ENCODE measurements at places on chromosomes 3 and 15. TPM values are rescaled to one million over a fixed set of nuclear protein-coding genes. Genes with fewer than 3 reads are reported as not detected.

DNA sequence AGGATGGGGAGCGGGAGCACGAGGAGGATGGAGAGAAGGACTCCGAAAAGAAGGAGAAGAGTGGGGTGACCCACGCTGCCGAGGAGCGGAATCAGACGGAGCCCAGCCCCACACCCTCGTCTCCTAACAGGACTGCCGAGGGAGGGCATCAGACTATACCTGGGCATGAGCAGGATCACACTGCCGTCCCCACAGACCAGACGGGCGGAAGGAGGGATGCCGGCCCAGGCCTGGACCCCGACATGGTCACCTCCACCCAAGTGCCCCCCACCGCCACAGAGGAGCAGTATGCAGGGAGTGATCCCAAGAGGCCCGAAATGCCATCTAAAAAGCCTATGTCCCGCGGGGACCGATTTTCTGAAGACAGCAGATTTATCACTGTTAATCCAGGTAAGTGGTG is 169.8 kb downstream of the FEZF2 start:
- no peak for DNase-seq

GRCh38 chr15:61889706-61890105 is 170.5 kb downstream of the VPS13C start:
- DNase-seq, result no peak

DNA sequence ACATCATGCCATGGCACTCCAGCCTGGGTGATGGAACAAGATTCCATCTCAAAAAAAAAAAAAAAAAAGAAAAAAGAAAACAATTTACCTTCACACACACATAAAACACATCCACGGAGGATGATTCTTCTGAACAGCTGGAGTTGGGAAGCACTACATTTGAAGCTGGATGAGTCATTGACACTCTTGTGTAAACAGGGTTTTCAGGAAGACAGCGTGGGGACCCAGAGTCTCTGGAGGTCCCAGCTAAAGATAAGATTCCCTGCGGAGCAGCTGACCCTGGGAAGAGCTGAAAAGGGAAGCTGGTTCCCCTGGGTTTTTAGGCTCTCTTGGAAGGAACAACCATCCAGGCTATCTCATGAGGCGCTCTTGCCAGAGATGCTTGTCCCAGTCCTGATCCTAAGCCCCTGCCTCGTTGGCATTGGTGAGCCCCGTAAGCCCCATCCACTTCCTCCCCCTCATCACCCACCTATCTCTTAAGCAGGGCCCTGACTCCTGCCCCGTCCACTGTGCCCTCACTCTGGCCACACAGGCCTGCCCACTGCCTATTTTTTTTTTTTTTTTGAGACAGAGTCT is 32.0 kb upstream of the FURIN start:
- no peak for DNase-seq

- peak; percentile 26 for DNase-seq
Measured at GRCh38 chr3:44862226-44862637, 520 bp downstream of the TMEM42 start.

DNA sequence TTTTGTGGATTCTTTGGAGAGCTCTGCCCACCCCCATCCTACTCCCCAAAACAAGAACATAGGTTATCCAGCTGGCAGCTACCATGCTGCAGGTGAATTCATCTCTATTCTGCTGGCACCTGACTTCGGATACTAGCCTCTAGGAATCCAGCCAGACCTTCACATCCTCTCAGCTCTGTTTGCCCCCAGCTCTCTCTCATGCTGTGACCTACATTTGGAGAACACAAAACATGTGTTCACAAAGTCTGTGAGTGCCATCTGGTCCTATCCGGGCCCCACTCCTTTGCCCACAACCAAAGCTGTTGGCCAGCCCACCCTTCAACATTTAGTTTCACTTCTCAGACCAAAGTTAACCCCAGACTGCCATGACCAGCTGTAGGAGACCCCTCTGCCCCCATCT is 89.4 kb upstream of the C3orf80 start:
- DNase-seq, result no peak

DNA sequence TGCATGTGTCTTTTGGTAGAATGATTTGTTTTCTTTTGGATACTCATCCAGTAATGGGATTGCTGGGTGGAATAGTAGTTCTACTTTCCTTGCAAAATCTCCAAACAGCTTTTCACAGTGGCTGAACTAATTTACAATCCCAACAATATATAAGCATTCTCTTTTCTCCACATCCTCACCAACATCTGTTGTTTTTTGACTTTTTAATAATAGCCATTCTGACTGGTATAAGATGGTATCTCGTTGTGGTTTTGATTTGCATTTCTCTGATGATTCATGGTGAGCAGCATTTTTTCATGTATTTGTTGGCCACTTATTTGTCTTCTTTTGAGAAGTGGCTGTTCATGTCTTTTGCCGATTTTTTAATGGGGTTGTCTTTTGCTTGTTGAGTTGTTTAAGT is 55.8 kb downstream of the ST8SIA2 start:
- DNase-seq, result no peak

GRCh38 chr3:36482256-36482655 is 102.0 kb downstream of the STAC start:
- DNase-seq, result no peak

DNA sequence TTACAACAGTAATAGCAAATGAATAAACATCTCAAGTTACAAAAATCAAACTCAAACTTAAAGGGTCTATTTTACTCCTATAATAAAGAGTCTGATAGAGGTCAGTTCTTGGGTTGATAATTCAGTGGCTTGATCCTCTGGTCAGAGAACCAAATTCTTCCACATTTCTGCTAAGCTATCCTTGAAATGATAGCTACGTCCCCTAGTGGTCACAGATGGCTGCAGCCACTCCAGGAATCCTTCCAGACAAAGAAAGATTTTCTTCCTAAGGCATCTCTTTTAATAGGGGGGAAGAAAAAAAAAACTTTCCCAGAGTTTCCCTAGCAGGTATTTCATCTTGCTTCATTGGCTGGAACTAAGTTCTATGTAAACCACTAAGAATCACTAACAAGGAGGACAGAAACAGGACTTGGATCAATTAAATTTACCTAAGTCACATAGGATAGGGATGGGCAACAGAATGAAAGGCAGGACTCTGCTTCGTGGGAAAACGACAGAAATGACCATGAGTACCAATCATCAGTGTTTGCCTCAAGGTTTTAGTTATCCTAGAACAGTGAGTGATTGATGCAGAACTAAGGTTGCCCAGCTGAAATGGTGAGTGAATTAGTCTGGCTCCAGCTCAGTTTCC is 160.7 kb downstream of the STAC start:
- DNase-seq, result no peak

DNA sequence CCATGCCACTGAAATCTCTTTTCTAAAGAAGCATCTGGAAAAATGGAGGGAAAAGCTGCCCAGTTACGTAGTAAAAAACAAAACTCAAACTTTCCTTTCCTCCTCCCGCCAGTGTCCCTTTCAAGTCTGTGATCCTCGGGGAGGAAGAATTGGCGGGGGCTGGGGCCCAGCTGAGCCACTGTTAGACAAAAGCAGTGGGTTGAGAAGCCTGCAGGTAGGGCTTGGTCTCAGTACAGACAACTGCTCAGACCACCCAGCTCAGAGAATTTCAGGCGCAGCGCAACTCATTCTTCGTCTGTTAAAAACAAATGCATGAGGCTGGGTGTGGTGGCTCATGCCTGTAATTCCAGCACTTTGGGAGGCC is 117.1 kb downstream of the MYLK start:
- no peak for DNase-seq

DNA sequence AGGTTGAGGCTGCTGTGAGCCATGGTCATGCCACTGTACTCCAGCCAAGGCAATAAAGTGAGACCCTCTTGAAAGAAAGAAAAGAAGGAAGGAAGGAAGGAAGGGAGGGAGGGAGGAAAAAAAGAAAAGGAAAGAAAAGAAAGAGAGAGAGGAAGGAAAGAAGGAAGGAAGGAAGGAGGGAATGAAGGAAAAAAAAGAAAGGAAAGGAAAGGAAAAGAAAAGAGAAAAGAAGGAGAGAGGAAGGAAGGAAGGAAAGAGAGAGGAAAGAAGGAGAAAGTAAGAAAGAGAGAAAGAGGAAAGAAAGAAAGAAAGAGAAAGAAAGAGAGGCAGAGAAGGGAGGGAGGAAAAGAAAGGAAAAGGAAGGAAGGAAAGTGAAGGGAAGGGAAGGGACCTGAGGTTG is 20.4 kb upstream of the ACTL6A start:
- DNase-seq, result no peak

- DNase-seq, result peak; percentile 46
Measured at GRCh38 chr15:45268135-45268534, 16.1 kb downstream of the SLC28A2 start.

GRCh38 chr15:70240820-70241430 is 143.2 kb upstream of the TLE3 start:
- DNase-seq, result no peak

DNA sequence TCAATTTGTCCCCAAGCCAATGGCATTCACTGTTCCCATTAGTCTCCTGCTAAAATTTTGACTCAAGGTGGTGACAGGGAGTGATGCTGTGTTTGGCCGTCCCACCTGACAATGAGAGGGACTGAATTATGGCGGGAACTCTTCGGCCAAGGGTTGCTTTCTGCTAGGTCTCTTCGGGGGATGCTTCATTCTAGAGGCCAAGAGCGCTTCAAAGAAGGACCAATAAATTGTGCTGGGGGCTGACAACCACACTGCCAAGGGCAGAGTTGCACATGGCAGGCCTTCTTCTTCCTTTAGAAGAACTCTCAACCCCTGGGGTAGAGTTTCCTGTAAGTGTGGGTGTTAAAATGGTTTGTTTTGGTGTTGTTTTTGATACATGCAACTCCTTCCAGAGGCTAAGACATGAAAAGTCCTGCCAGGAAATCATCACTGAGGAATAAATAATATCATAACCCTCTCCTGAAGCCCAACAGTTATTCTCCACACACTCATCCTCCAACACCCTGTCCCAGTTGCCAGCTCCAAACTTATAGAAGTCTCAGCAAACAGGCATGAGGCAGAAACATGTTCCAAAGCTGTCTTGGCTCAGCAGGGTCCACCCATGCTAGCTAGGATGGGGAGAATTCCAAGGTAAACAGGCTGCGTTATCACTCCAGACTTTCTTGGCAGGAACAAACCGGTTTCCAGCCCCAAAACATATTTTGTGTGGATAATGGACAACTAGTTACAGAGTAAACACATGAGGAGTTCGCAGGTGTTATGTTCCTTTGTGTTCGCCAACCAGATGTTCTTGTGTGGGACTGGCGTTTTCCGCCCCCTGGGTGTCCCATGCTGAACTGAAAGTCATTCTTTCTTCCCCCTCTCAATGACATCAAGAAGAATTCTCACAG is 396.7 kb upstream of the RGMA start:
- peak; percentile 91 for DNase-seq

GRCh38 chr3:48997102-48997635 is 7.1 kb downstream of the P4HTM start:
- no peak for DNase-seq

GRCh38 chr3:30779686-30780287 is 114.7 kb downstream of the GADL1 start:
- DNase-seq, result no peak

GRCh38 chr15:66851311-66852063 is 149.5 kb downstream of the SMAD6 start:
- peak; percentile 85 for DNase-seq

GRCh38 chr3:66416556-66417304 is 84.1 kb downstream of the LRIG1 start:
- DNase-seq, result no peak

DNA sequence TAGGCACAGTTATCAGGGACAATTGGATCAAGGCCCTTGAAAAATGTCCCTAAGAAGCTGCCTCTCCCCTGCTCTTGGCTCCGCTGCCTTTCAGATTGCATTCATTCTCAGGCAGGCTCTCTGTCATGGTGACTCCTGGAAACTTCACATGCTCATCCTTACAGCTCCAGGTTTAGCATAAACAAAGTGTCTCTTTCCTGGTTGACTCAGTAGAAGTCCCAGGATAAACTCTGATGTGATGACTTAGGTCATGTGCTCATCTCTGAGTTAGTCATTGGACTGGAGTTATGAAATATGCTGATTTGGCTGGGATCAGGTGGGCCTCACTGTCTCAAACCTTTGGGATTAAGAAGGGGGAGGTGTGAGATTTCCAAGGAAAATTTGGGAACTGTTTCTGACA is 243.8 kb downstream of the ZNF621 start:
- DNase-seq, result no peak

DNA sequence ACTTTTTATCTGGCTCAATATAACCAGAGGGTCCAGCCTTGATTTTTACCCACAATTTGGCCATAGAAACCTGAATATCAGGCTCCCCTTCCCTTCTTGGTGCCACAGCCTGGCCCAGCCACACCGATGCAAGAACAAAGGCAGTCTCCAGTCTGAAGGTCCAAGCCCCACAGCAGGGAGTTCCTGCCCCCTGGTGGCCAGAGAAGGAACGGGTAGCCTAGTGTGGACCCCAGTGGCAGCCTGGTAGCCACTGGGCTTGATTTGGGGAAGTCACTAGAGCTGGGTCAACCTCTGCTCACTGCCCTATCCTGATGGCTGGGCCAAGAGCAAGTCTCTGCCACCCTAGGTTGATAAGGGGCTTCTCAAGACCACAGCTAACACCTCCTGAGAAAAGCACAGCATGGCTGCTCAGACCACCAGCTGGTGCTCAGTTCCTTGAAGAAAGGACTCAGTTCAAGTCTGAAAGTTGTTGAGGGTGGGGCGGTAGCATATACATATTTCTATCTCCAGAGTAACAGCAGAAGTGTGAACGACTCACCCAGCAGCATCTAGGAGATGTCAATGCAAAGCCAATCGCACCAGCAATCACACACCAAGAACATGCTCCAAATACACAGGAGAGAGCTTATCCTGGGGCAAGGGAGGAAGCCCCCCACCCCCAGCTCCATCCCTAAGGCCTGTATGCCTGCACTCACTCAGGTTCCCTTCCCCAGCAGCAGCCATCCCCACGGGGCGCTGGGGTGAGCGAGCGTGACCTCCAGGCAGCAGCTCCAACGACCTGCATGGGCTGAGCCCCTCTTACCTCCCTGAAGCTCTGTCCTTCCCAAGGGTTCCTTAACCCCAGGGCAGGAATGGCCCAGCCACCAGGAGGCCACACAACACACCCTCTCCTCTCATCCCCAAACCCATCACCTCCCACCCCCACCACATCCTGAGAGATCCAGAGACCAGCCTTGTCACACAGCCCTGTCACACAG is 7.6 kb downstream of the PFKFB4 start:
- DNase-seq, result peak; percentile 81

- DNase-seq, result no peak
Measured at GRCh38 chr3:194575484-194576210, 57.6 kb downstream of the TMEM44 start.

- no peak for DNase-seq
Measured at GRCh38 chr3:37377670-37378069, 203.3 kb upstream of the LRRFIP2 start.

Gene TRMT10C
- 9.9 TPM for total RNA-seq

Gene UBA3
- total RNA-seq, result 47.5 TPM

Gene MYEF2
- 12.9 TPM for total RNA-seq

Gene CYP1A2
- not detected for total RNA-seq

Gene EXOSC7
- total RNA-seq, result 33.6 TPM

Gene PLA2G4D
- not detected for total RNA-seq

Gene ST3GAL6
- total RNA-seq, result 8.0 TPM

Gene TRH
- not detected for total RNA-seq

Gene DUOXA2
- total RNA-seq, result not detected

Gene CLDN16
- total RNA-seq, result 4.4 TPM

Gene BCL2A1
- total RNA-seq, result not detected

Gene SH3BP5
- 21.8 TPM for total RNA-seq

Gene CLEC3B
- total RNA-seq, result 22.1 TPM

All from body of pancreas (tissue), 4 donors.